Activated T-helper 1 cell treated with anti-CD3 and anti-CD28 coated beads, Interleukin-12 subunit alpha, Interleukin-12 subunit beta, Interleukin-2, Interleukin-4 antibody, amounts not matched to agents 30 ng/mL and 10 ng/mL and 1 ng/mL, durations not matched to agents 14 hours and 24 hours and 36 hours (primary cell): ENCODE measurements at places on chromosomes 13 and 19. TPM values are rescaled to one million over a fixed set of nuclear protein-coding genes. Genes with fewer than 3 reads are reported as not detected.

The HSH2D gene
- total RNA-seq = 32.0 and 35.2 TPM in 2 replicates

GRCh38 chr13:20175907-20176652 lies 15.2 kb upstream of the GJA3 start:
- no peak for DNase-seq

The RASIP1 gene
- 0.44 and 0.88 TPM in 2 replicates for total RNA-seq

The GRIN2D gene
- 0.16 and 0.17 TPM in 2 replicates for total RNA-seq

- no peak for DNase-seq
These were observed 20.6 kb downstream of the FCGBP start for GRCh38 chr19:39913682-39914333.

The WDR88 gene
- total RNA-seq = not detected in 2 replicates

DNA sequence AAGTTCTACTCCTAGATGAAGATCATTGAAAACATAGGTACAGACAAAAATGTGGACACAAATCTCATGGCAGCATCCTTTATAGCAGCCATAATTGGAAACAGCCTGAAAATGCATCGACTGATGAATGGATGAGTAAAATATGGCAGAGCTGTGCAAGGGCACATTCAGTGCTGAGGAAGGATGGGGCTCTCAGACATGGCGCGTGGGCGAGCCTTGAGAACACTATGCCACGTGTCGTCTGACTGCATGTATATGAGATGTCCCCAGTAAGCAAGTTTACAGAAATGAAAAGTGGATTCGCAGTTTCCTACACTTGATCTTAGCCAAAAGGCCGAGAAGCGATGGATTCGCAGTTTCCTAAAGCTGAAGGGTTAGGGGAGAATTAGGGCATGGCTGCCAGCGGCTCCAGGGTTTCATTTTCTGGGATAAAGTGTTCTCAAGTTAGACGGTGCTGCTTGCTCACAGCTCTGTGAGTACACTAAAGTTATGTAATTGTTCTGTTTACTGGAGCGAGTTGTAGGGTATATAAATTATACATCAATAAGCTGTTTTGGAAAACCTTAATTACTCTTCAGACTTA lies 78.0 kb downstream of the RAB20 start:
- DNase-seq = no peak

The SGCG gene
- not detected in 2 replicates for total RNA-seq

The ADGRE2 gene
- 1.3 and 2.2 TPM in 2 replicates for total RNA-seq

The FBXW9 gene
- total RNA-seq = 11.8 and 12.2 TPM in 2 replicates

- DNase-seq = no peak
These were observed 14.5 kb upstream of the PTPRS start for GRCh38 chr19:5355076-5355475.

The LHB gene
- total RNA-seq = not detected in 2 replicates
